ENCODE measurements at places on chromosomes 11 and 22.

DNA sequence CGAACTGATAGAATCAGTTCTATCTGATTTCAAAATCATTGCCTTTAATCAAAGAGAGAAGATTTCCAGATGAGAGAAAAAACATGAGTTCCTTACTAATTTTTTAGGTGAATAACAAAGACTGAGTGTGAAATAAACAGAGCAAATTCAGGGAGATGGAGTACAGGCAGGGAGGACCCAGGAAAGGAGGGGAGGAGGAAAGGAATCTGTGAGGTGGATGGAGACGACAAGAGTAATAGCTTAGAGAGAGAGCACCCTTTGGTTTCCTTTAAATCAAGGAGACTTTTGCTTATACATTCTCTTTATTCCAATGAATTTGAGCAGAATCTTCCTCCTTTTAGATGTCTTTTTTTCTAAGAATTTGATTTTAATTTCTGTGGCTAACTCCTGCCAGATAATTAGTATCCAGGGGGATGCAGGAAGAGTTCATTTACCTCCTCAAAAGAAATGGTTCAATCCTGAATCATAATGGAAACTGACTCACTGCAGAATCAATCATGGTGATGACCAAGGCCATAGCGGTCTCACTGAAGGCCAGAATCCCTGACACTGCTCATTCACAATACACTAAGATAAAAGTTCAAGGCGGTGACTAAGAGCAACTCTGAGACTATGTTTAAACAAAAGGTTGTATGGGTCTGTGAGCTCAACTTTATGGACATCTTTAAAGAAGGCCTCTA lies 234.0 kb upstream of the ZC3H12C start:
- no peak for DNase-seq

DNA sequence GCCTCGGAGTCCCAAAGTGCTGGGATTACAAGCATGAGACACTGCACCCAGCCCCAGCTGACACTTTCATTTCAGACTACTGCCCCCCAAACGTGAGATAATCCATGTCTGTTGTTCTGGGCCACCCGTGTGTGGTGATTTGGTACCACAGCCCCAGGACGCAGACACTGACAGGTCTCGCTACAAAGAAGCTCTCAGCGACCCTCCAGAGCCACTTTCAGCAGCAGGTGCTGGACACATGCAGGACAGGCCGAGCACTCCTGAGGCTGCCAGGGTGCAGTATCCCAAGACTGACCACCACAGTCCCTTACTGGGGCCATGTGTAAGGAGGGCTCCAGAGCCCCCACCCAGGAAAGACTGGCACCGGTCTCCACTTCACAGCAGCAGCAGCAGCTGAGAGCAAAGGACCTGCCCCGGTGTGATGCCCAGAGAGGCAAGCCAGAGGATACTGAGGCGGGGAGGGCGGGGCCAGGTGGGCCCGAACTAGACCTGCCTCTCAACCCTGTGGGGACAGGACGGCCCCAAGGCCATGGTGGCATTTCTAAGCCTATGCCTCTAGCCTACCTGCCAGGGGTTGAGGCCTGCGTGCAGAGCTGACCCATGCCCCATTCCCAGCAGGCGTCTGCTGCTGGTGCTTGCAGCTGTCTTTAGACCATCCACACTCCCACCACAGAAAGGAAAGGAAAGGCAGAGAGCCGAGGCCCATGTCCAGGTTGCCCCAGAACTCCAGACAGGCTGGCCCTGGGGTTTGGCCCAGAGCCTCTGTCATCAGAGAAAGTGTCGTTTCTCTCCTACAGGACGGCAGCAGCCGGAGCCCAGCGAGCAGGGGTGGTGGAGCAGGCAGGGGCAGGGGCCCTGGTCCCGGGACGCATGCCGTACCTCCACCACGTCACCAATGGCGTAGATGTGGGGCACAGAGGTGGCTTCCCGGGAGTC lies 28.0 kb upstream of the GNB1L start:
- no peak for DNase-seq

- no peak for DNase-seq
These were observed 31.6 kb downstream of the RBX1 start for GRCh38 chr22:40982482-40983385.

GRCh38 chr11:43397251-43397650 lies 38.5 kb downstream of the TTC17 start:
- DNase-seq: no peak

- DNase-seq: no peak
These were observed 37.6 kb downstream of the PITPNB start for GRCh38 chr22:27881421-27881820.

DNA sequence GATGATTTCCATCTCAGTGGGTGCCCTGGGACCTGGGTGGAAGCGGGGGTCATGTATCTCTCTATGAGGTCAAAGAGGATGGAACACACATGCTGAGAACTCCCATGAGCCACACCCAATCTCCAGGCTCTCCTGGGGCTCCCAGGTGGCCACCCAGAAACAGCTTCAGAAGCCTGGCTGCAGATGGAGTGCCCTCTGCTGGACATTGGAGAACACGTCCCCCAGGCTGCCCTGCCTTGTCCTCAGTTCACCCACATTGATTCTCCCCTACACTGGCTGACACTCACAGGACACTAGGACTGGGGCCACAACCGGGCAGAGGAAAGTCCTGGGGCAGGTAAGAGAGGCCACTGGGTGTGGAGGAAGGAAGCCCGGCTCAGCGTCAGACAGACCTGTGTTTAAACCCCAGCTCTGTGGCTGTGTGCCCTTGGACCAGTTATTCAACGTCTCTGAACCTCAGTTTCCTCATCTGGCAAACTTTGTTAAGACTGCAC lies 4.5 kb upstream of the NOL12 start:
- DNase-seq: peak; percentile 76

- DNase-seq: no peak
These were observed 50.6 kb upstream of the MN1 start for GRCh38 chr22:27851974-27852746.

- DNase-seq: no peak
These were observed 96.1 kb downstream of the SHANK2 start for GRCh38 chr11:71156301-71156700.

DNA sequence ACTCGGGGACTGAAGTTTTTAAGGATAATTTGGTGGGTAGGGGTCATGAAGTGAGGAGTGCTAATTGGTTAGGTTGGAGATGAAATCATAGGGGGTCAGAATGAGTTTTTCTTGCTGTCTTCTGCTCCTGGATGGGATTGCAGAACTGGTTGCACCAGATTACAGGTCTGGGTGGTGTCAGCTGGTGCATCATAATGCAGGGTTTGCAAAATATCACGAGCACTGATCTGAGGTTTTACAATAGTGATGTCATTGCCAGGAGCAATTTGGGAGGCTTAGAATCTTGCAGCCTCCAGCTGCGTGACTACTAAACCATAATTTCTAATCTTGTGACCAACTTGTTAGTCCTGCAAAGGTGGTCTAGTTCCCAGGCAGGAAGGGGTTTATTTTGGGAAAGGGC lies 46.4 kb upstream of the CALCB start:
- no peak for DNase-seq

DNA sequence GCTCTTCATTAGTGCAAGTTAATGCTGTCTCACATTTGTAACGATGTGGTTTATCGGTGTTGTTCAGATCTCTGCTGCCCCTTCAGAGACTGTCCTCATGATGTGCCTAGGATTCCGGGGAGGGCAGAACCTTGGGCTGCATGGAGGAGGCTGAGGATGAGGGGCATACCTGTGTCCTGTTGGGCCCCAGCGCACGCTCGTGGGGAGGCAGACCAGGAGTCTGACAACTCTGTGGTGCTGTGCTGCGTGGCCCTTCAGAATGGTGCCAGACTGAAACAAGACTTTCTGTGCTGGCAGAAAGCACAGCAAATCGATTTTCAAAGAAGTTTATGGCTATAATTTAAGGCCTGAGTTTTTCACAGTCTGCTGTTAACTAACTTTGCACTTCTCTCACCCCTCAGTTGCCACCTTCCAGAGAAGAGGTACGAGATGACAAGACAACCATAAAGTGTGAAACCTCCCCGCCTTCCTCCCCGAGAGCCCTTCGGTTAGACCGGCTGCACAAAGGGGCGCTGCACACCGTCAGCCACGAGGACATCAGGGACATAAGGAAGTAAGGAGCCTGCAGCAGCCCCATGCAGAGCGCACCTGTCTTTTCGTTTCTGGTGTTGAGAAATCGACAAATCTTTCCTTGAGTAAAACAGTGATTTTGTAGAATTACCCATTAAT lies 44.3 kb upstream of the CTTN start:
- no peak for DNase-seq

GRCh38 chr11:132367293-132367692 lies 996.9 kb downstream of the NTM start:
- DNase-seq: no peak

- DNase-seq: no peak
These were observed 22.9 kb downstream of the MORC2 start for GRCh38 chr22:30945653-30946052.

GRCh38 chr22:28674121-28674563 lies 5.5 kb downstream of the TTC28 start:
- peak; percentile 56 for DNase-seq

DNA sequence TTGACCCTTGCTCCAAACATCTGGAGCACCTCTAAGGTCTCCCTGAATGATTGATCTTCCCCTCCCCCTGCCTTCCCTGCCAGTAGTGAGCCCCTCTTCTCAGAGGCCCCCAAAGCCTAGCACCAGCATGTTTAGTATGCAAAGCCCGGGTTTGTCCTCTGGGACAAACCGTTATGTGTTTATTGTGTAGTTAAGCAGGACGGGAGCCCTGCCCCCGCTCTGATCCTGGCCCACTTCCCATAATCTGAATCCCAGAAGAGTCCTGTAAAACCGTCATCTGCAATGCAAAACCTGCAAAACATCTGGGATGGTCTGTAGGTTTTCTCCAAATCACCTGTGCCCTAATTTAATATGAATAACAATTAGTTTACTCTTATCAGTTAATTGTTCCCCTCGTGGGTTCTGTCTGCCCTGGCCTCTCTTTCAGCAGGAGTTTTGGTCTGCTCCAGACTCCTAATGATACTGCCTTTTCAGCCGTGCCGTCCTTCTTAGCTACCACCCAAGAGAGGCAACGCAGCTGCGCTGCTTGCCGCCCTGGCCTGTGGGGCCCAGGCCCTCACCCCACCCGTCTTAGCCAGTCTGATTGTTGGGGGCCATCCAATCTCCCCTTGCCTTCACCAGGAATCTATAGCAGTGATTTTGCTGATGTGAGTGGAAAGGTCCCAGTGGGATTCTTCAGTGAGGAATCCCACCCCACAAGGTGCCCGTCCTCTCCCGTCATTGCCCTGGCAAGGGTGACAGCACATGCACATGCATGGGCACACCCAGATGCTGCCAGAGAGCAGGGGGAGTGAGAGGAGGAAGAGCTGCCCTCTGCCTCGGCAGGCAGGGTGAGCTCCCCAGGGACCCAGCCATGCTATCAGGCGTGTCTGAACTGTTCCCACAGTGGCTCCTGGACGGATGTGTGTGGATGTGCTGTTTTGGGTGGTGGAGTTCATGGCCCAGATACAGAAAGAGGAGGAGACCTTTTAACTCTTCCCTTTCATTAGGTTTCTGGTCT lies 3.0 kb upstream of the B3GAT1 start:
- DNase-seq: no peak

DNA sequence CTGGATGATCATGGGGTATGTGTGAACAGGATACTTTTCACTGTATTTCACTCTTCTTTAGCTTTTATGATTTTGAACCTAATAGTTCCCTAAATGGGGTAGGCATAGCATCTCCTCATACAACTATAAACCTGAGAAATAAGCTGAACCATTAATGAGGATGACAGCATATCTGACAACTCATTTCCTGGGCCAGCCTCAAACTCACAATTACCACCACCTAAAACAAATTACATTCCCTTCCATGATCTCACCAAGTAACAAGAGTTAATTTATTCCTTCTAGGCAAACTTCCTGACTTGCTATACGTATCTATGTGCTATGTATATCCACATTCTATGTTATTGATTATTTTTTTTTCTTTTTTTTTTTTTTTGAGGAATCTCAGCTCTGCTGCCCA lies 23.0 kb downstream of the SIK3 start:
- no peak for DNase-seq

GRCh38 chr11:629237-629583 lies 2.2 kb upstream of the SCT start:
- peak; percentile 72 for DNase-seq

Data from SW480 (cell line).